ENCODE measurements at places on chromosomes 2 and 18. TPM values are rescaled to one million over a fixed set of nuclear protein-coding genes. Genes with fewer than 3 reads are reported as not detected.

- H3K4me3 ChIP-seq, result no peak overlapping the region
- H3K36me3 ChIP-seq, result peaks cover 31% of the 10 kb centered on the region
- H3K27me3 ChIP-seq, result no peaks in the 10 kb centered on the region
- peaks cover 60% of the 10 kb centered on the region for H3K4me1 ChIP-seq
- DNase-seq, result no peak
- H3K27ac ChIP-seq, result peak overlapping the region; percentile 80
Observed at GRCh38 chr2:47058003-47058931, 96.8 kb downstream of the STPG4 start.

DNA sequence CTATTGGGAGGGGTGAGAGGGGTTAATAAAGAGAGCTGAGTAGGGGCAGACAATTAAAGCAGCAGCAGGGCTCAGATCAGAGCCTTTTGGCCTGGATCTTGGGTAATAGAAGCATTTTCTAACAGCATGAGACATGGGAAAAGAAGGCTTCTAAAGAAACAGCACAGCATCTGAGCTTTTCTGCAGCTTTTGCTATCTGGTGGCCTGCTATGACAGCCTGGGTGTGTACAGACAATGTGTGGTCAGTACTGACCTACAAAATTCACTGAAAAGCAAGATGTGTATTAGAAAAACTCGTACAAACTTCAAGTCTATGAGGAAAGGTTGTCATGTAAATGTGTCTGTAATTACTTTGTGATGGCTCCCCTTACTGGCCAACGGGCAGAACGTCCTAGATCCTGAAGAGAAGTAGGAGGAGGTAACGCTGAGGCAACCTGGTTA is 95.6 kb downstream of the GALNT3 start:
- H3K27ac ChIP-seq, result no peak overlapping the region
- H3K4me1 ChIP-seq, result no peaks in the 10 kb centered on the region
- DNase-seq, result no peak
- no peaks in the 10 kb centered on the region for H3K27me3 ChIP-seq
- no peak overlapping the region for H3K4me3 ChIP-seq

DNA sequence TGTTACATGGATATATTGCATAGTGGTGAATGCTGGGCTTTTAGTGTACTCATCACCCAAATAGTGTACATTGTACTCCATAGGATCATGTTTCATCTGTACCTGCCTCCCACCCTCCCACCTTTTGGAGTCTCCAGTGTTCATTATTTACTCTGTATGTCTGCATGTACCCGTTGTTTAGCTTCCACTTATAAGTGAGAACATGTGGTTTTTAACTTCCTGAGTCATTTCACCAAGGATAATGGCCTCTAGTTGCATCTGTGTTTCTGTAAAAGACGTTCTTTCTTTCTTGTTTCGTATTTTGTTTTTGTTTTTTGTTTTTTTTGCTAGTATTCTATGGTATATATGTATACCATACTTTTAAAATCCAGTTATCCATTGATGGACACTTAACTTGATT is 107.5 kb downstream of the MSTN start:
- H3K4me1 ChIP-seq, result no peaks in the 10 kb centered on the region
- no peak overlapping the region for H3K4me3 ChIP-seq
- H3K36me3 ChIP-seq, result no peaks in the 10 kb centered on the region
- DNase-seq, result no peak

DNA sequence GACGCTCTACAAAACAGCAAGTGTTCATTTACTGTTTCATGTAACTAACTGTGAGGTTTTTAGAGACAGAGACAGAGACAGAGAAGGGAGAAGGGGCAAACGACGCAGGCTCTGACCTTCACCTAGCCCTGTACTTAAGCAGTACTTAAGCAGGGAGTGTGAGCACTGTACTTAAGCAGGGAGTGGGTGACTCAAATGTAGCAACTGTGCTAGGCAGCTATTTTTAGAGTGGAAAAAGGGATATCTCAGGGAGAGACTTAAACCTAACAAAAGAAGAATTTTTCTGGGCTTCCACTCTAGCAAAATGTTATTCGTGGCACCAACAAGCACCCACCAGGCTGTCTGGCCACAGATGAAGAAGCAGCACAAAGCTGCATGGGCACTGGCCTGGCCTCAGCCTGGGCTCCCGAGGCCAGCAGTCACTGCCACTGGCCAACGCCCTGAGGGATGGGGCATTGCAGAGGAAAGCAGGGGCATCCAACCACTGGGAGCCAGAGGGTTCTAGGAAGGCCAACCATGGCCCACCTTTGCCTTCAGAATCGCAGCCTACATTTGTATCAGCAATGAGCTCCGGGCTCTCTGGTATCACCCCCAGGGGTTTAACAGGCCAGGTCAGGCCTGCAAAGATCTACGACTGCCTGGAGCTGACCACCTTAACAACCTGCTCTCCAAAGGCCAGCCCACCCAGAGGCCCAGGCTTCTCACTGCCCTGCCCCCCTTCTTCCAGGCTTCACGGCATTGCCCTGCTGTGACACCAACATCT is 154.3 kb downstream of the TTC32 start:
- no peak overlapping the region for H3K4me3 ChIP-seq
- DNase-seq, result no peak
- H3K27ac ChIP-seq, result no peak overlapping the region
- H3K4me1 ChIP-seq, result no peaks in the 10 kb centered on the region

DNA sequence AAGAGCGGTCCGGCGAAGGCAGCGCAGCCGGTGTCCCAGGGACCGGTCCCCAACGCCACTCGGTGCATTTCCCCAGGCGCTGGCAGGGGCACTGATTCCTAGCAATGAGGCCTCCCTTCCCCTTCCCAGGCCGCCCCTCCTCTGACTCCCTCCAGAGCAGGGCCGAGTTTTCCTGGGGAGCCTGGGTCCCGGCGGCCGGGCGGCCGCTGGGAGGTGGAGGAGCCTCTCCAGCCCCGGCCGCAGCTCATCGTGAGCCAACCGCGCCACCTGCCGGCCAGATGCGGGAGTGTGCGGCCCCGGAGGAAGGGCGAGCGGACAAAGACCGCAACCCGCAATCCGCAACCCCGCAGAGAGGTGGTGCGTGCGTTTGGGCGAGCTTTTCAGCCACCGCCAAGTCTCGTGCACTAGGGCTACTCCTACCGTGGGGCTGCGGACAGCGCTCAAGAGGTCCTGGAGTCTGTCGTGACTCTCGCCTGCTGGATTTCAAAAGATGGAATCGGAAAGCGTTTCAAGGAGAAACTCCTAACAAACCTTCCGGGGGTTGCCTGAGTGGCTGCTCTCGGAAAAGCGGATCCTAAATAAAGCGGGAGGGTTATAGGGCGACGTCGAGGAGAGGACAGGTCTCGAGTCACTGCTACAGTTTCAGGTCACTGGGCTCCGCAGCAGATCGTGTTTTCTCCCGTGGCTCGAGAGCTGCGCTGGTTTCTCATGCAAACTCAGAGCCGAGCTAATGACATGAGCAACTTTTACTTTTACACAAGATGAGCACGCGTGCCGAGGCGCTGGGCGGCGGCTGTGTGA is 1.5 kb upstream of the EPHA4 start:
- peaks cover 40% of the 10 kb centered on the region for H3K4me1 ChIP-seq
- DNase-seq, result peak; percentile 92
- H3K36me3 ChIP-seq, result no peaks in the 10 kb centered on the region
- peak overlapping the region; percentile 94 for H3K4me3 ChIP-seq
- peaks cover 11% of the 10 kb centered on the region for H3K27me3 ChIP-seq

GRCh38 chr2:65940856-65941255 is 494.1 kb upstream of the MEIS1 start:
- no peak overlapping the region for H3K27ac ChIP-seq
- no peak overlapping the region for H3K4me3 ChIP-seq
- DNase-seq, result no peak
- no peaks in the 10 kb centered on the region for H3K4me1 ChIP-seq
- H3K36me3 ChIP-seq, result no peaks in the 10 kb centered on the region
- H3K27me3 ChIP-seq, result no peaks in the 10 kb centered on the region

DNA sequence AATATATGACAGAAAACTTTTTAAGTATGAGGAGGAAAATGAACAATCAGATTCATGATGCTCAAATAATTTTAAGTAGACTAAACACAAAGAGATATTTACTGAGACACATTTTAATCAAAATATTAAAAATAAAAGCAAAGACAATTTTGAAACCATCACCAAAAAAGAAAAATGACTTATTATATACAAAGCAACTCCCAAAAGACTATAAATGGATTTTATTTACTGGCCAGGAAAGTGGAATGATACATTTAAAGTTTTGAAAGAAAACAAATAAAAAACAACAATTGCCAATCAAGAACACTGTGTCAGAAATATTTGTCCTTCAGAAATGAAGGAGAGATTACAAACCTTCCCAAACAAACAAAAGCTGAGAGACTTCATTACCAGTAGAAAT is 968.5 kb upstream of the CELF4 start:
- H3K27me3 ChIP-seq, result no peaks in the 10 kb centered on the region
- DNase-seq, result no peak
- H3K27ac ChIP-seq, result no peak overlapping the region
- H3K36me3 ChIP-seq, result no peaks in the 10 kb centered on the region
- no peaks in the 10 kb centered on the region for H3K4me1 ChIP-seq

GRCh38 chr18:47250391-47251046 is 941 bp downstream of the SKOR2 start:
- no peaks in the 10 kb centered on the region for H3K36me3 ChIP-seq
- no peak overlapping the region for H3K27ac ChIP-seq
- peaks cover 99% of the 10 kb centered on the region for H3K27me3 ChIP-seq
- no peak overlapping the region for H3K4me3 ChIP-seq
- DNase-seq, result no peak
- H3K4me1 ChIP-seq, result peaks cover 15% of the 10 kb centered on the region

DNA sequence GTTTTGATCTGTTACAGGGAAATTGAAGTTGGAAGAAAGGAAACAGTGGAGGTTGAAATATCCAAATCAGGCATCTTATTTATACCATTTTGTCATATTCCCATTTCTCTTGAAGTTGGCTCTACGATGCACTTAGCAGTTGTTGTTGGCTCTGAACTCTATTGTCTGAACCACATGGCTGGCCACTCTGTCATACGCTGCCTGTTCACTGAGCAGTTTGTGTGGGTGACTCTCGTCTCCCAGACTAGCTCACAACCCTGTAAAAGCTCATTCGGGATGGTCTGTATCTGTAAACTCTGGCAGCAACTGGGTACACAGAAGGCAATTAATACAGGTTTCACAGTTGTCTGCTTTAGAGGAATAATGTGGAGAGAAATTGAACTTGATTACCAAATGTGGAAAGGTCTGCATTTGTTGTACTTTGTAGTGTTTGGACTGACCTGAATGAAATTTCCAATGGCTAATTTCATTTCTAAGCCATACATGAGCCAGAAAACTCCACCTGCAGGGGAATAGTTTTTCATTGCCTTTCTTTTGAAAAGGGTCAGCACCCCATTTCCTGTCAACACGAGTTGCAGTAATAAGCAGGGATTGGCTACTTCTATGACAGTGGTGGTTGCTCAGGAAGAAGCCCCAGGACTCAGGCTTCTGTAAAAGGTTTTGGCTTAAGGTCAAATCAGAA is 378.2 kb downstream of the OSR1 start:
- no peaks in the 10 kb centered on the region for H3K36me3 ChIP-seq
- H3K4me3 ChIP-seq, result no peak overlapping the region
- H3K27me3 ChIP-seq, result no peaks in the 10 kb centered on the region
- no peaks in the 10 kb centered on the region for H3K4me1 ChIP-seq
- no peak for DNase-seq

SCYGR4 gene
- total RNA-seq, result not detected

ARL6IP6 gene
- total RNA-seq, result 29.2 TPM

DUSP19 gene
- total RNA-seq, result 1.4 TPM

TNFRSF11A gene
- 4.8 TPM for total RNA-seq

RTP5 gene
- total RNA-seq, result not detected

SAG gene
- total RNA-seq, result not detected

ANKRD44 gene
- 6.3 TPM for total RNA-seq

CAVIN2 gene
- 12.9 TPM for total RNA-seq

Data from suprapubic skin (tissue), 4 donors.